Aorta (tissue), 5 donors: ENCODE measurements at places on chromosomes 16 and 17. TPM values are rescaled to one million over a fixed set of nuclear protein-coding genes. Genes with fewer than 3 reads are reported as not detected.

The VMO1 gene
- total RNA-seq: 6.6 TPM

The RAC3 gene
- total RNA-seq: not detected

The AOC2 gene
- total RNA-seq: 1.8 TPM

The SKAP1 gene
- 3.6 TPM for total RNA-seq

The CCL8 gene
- 3.6 TPM for total RNA-seq

The KRT10 gene
- 35.3 TPM for total RNA-seq

The CCDC200 gene
- not detected for total RNA-seq

The ZACN gene
- not detected for total RNA-seq

The PTX4 gene
- 0.33 TPM for total RNA-seq

GRCh38 chr17:10112962-10113361 lies 85.4 kb downstream of the GAS7 start:
- H3K36me3 ChIP-seq: no peaks in the 10 kb centered on the region
- H3K27me3 ChIP-seq: no peaks in the 10 kb centered on the region
- H3K4me3 ChIP-seq: no peak overlapping the region
- no peaks in the 10 kb centered on the region for H3K4me1 ChIP-seq

DNA sequence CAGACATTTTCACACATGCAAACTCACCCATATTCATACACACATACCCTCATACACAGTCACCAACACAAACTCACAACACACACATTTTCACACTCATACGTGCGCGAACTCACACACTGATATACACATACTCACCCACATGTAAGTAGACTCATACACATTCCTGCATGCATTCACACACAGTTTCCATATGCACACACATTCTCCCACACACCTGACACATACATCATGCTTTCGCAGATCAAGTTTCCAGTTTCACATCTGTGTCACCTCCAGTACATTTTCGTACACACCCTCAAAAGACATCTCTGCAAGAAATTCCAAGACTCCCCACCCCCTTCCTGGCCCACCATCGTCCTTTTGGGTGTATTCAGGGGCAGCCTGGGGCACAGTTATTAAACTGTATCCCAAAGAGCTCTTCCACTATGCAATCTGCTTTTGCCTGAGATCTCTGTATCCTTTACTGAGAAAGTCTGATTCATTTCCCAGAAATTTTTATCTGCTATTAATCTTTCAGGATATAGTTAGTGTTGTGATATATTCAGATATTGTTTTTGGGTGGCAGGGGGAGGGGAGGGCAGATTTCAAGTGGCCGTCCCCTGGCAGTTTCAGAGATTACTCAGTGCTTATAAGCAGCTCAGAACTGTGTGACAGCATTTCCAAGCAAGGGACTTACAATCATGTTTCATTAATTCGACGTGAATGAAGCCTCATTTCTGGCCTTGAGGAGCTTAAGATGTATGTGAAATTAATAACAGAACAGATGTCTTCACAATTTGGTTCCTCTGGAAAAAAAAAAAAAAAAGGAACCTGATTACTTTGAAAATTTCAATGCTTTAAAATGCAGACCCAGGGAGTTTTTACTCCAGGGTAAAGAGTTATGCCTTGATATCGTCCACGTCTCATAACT lies 35.3 kb upstream of the MMP2 start:
- DNase-seq: no peak
- no peaks in the 10 kb centered on the region for H3K4me1 ChIP-seq
- no peak overlapping the region for H3K27ac ChIP-seq
- no peaks in the 10 kb centered on the region for H3K36me3 ChIP-seq

DNA sequence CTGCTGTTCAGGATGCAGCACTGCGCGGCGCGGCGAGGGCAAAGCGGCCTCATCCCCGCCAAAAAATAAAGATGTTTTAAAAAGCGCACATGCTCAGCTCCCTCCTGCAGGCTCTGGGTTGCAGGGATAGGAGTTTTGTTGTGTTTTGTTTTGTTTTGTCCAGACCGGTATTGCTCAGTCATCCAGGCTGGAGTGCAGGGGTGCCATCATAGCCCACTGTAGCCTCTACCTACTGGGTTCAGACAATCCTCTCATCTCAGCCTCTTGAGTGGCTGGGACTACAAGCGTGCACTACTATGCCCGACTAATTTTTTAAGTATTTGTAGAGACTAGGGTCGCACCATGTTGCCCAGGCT lies 636 bp downstream of the WWOX start:
- no peak for DNase-seq
- no peaks in the 10 kb centered on the region for H3K4me1 ChIP-seq
- peak overlapping the region; percentile 79 for H3K4me3 ChIP-seq
- H3K36me3 ChIP-seq: no peaks in the 10 kb centered on the region
- H3K27me3 ChIP-seq: no peaks in the 10 kb centered on the region

DNA sequence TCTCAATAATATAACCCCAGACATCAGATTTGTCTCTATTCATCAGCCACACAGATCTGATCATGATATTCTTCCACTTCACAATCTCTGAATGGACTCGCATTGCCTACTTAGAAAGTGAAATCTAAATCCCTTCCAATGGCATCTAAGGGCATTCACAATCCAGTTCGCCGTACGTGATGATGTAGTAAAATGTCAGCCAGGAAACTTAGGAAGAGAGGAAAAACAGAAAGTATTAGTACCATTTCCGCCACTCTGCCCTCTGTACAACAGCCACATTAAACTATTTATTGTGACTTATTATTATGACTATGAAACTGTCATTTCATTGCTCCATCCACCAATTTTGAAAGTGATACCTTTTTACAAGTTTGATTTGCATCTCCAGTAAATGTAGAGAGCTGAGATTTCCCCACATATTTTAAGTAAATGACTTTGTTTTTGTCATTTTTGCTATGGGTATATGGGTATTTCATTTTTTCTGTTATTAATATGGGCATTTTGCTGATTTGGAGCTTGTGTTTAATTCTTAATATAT lies 69.4 kb upstream of the SMIM36 start:
- no peaks in the 10 kb centered on the region for H3K27me3 ChIP-seq
- DNase-seq: no peak
- H3K4me1 ChIP-seq: no peaks in the 10 kb centered on the region
- H3K4me3 ChIP-seq: no peak overlapping the region
- H3K36me3 ChIP-seq: no peaks in the 10 kb centered on the region

GRCh38 chr16:27315333-27316037 lies 1.7 kb downstream of the IL4R start:
- H3K27me3 ChIP-seq: no peaks in the 10 kb centered on the region
- H3K4me3 ChIP-seq: no peak overlapping the region
- peak overlapping the region; percentile 7 for H3K27ac ChIP-seq
- H3K4me1 ChIP-seq: no peaks in the 10 kb centered on the region
- H3K36me3 ChIP-seq: no peaks in the 10 kb centered on the region

DNA sequence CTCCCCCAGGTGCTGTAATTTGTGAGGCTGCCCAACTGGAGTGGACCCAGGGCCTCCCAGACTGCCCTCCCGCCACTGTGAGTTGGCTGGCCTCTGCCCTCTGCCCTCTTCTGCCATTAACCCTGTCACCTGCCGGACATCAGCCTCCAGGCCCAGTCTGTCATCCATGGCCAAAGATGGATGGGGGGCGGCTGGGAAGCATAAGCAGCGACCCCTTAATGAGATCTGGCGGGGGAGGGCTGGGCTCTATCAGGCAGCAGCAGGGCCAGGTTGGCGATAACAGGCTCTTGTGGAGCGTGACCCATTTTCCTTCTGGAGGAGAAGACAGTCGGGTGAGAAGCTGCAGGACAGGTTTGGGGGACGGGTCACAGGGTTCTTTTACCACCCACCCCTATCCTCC lies 25.3 kb downstream of the CDK5RAP3 start:
- H3K4me1 ChIP-seq: no peaks in the 10 kb centered on the region
- H3K27ac ChIP-seq: no peak overlapping the region
- H3K36me3 ChIP-seq: no peaks in the 10 kb centered on the region

GRCh38 chr16:70589998-70590471 lies 56.3 kb upstream of the IL34 start:
- H3K27me3 ChIP-seq: no peaks in the 10 kb centered on the region
- H3K4me1 ChIP-seq: no peaks in the 10 kb centered on the region
- no peaks in the 10 kb centered on the region for H3K36me3 ChIP-seq
- DNase-seq: peak; percentile 57

DNA sequence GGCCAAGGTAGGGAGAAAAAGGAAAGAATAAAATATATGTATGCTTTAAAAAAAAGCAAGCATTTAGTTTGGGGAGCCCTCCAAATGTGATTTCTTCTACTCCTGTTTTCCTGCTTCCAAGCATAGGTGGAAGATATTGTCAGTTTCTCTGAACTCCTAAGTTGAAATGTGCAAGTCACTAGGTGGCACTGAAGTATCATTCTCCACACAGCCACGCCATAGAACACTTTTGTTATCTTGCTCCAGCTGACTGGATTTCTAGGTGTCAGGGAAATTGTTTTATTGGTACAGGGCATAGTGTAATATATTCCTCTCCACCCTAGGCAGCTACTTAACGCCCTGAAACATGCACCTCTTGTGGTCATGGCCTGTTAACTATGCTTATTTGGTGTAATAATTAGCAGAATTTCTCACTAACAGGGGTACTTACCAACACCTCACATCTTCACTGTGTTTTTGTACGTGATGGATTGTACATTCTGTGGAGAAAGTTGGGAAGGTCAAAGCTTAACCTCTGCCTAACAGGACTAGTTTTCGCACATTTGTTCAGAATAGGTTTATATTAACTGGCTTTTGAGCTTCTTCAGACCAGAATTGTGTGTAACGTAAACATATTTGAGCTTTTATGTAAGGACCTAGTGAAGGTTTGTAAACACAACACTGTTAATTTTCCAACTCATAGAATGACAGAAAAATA lies 69.3 kb downstream of the FTO start:
- peaks cover 20% of the 10 kb centered on the region for H3K4me1 ChIP-seq
- H3K36me3 ChIP-seq: no peaks in the 10 kb centered on the region
- DNase-seq: no peak
- H3K27ac ChIP-seq: no peak overlapping the region

GRCh38 chr17:8859804-8860430 lies 7.6 kb downstream of the PIK3R6 start:
- H3K36me3 ChIP-seq: no peaks in the 10 kb centered on the region
- no peak for DNase-seq
- no peaks in the 10 kb centered on the region for H3K27me3 ChIP-seq

DNA sequence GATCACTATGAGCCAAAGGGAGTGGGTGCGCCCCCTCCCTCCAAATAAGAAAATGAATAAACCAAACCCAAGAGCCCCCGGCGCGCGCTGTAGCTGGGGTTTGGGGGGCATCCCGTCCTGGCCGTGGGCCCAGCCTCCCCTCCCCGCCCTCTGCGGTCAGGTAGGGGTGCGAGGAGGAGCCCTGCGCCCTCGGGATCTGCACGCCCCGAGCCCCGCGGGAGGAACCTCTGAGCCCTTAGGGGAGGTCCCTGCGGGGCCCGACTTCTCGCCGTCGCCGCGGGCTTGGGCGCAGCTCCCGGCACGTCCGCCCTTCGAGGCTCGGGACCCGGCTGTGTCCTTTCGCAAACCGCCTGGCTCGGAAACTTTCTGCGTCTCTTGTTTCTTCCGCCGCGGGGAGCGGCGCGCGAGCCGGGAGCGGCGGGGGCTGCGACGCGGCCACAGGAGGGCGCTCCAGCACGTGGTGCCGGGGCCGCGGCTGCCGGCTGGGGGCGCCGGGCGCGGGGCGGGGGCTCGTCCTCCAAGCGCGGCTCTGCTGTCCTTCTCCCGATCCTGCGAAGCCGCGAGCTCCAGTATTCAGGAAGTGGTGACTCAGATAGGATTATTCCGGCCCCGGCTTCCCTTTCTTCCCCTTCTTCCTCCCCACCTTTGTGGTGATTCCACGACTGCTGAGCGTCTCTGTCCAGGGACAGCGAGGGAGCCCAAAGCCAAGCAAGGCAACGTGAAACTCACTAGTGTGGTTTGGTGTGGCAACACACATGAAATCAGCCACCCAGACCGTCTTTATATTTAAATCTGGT lies 1.6 kb downstream of the PITPNC1 start:
- DNase-seq: peak; percentile 91
- H3K4me1 ChIP-seq: no peaks in the 10 kb centered on the region
- H3K27me3 ChIP-seq: no peaks in the 10 kb centered on the region
- peak overlapping the region; percentile 54 for H3K4me3 ChIP-seq
- H3K36me3 ChIP-seq: no peaks in the 10 kb centered on the region

GRCh38 chr17:73342541-73343167 lies 30.9 kb upstream of the CDC42EP4 start:
- H3K4me1 ChIP-seq: no peaks in the 10 kb centered on the region
- H3K36me3 ChIP-seq: no peaks in the 10 kb centered on the region
- no peak overlapping the region for H3K27ac ChIP-seq
- no peak overlapping the region for H3K4me3 ChIP-seq

GRCh38 chr16:30187556-30187865 lies 4.1 kb downstream of the CORO1A start:
- DNase-seq: no peak
- no peaks in the 10 kb centered on the region for H3K36me3 ChIP-seq
- H3K27me3 ChIP-seq: no peaks in the 10 kb centered on the region

- no peaks in the 10 kb centered on the region for H3K36me3 ChIP-seq
- no peaks in the 10 kb centered on the region for H3K4me1 ChIP-seq
- no peak for DNase-seq
Measured at GRCh38 chr16:70393662-70394061, 45.2 kb downstream of the ST3GAL2 start.

DNA sequence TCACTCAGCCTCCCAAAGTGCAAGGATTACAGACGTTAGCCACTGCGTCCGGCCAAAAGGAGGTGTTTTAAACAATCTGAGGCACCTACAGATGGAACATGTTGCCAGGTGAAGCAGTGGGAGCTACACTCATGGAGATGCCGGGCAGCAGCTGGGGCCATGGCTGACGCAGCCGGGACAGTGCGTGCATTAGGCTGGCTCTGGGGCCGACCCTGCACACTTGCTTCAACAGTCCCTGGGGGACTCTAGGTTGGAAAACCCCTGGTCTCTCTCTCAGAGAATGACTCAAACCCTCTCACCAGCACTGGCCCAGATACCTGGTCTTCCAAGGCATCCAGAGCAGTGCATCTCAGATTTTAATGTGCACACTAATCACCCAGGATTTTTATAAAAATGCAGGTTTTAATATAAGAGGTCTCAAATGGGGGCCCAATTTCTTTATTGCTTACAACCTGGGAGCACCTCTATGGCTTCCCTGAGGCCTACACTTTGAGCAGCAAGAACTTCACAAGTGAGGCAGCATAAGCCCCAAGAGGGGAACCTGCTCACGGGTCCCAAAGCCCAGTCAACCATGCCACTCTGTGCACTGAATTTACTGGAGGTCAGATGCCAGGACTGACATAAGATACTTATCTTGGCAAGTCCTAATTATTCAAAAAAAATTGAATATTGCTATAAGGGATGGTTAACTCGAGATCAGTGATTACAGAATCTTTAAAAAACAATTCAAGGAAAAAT lies 70.8 kb upstream of the TRAP1 start:
- peaks cover 2% of the 10 kb centered on the region for H3K36me3 ChIP-seq
- DNase-seq: no peak
- H3K4me3 ChIP-seq: no peak overlapping the region
- no peak overlapping the region for H3K27ac ChIP-seq
